ENCODE measurements at places on chromosomes 2 and 18.

DNA sequence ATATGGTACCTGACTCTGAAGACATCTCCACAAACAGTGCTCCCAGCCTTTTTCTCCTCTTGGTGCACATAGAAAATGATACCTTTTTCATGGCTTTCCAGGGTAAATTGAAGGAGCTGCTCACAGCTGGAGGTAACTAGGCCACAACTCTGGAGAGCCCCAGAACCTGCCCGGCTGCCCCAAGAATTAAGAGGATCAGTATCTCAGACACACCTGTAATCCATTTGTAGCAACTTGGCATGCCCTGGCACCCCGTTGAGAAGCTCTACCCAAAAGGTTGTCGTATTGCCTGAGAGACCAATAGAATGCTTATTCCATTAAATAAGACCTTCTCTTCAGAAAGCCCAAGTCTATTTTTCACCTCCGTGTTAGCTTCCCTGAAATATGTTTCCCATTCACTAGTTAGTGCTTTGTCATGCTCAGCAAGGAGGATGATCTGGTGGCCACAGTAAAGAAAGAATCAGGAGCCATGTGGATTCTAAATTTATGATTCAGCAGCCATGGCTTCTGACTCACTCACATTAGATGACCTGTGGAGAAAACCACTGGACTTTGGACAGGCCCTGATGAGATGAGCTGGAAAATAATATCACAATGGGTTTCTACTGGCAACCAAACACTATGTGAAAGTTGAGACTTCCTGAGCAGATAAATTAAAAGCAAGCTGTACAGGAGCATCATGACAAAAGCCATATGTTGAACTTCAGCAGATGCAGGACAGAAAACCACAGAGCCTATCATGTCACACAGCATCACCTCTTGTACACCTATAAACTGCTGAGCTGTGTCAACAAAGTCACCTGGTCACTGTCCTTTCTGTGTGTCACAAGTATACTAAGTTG lies 253.3 kb upstream of the OSR1 start:
- no peak for DNase-seq

GRCh38 chr2:134934641-134935040 lies 16.0 kb downstream of the CCNT2 start:
- DNase-seq: no peak

- no peak for DNase-seq
These were observed 157.0 kb downstream of the LDLRAD4 start for GRCh38 chr18:13375302-13376255.

DNA sequence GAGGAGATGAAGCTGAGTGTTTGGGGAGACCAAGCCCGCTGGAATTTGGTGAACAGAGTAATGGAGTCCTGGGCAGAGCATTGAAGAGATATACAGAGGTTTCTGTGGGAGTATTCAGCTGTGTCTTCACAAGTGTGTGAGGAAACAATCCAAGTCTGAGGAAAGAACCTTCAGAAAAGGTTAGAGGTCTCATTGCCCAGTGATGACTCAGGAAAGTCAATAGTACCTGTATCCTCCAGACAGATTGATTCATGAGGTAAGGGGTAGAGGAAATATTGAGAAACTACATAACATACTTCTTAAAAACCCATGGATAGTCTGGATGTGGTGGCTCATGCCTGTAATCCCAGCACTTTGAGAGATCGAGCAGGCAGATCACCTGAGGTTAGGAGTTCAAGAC lies 392.3 kb downstream of the GALNT13 start:
- no peak for DNase-seq

DNA sequence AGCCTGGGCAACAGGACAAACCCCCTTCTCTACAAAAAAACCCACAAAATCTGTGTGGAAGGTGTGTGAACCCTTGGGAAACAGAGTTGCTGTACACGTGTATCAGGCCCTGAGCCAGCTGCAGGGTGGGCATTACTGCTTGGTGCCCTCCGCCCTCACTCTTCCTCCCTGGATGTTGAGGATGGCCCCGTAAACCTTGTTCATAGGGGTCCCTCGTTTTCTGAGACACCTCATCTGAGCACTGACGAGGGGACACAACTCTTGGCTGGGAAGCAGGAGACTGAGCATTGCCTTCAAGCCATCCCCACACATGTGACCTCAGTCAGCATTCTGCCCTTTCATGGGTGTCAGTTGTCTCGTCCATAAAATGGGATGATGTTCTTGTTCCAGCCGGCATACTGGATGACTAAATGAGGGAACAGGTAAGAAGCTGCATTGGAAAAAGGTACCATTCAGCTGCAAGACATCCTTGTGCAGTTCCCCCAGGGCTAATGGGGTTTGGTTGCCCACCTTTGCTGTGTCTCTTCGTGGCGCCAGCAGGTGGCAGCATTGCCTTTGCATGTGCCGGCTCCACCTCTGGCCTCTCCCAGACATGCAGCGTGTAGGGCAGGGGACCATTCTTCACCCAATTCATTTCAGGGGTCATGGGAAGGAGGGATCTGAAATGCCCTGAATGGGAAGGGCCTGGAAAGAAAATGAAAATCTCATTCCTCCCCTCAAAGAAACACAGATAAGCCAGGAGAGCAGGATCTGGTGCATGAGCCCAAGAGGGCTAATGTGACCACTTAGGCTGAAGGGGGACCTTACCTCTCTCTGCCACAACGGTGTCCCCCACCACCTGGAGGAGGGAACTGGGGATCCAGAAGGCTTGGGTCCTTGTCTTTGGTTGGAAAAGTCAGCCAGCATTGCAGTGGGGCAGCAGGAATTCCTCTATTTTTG lies 36.4 kb upstream of the HAAO start:
- DNase-seq: peak; percentile 66

DNA sequence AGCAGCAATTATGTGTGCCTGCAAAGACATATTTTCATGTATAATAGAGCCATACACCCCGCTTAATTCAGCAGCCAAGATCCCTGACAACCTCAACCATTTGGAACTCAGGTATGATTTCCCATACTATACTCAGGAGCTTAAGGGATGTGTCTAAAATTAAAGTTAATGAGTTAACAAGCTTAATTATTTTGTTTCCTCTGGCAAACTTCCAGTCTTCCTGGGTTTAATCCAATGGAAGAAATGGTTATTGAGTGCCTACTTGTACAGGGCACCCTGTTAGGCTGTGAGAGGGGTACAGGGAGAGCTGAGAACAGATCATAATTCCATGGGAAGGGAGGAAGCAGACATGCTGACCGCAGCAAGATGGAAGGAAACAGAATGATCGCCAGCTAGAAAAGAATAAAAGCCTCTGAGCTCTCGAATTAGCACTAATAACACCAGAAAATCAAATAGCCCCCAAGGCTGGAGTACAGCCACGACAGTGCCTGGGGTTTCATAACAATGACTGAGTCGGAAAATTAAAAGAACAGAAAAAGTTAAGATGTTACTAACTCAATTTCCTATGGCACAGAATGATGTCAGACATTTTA lies 20.8 kb upstream of the CEP68 start:
- DNase-seq: no peak

GRCh38 chr2:195022508-195022830 lies 634.6 kb upstream of the SLC39A10 start:
- no peak for DNase-seq
